ENCODE measurements at places on chromosomes 4 and X. TPM values are rescaled to one million over a fixed set of nuclear protein-coding genes. Genes with fewer than 3 reads are reported as not detected.

DNA sequence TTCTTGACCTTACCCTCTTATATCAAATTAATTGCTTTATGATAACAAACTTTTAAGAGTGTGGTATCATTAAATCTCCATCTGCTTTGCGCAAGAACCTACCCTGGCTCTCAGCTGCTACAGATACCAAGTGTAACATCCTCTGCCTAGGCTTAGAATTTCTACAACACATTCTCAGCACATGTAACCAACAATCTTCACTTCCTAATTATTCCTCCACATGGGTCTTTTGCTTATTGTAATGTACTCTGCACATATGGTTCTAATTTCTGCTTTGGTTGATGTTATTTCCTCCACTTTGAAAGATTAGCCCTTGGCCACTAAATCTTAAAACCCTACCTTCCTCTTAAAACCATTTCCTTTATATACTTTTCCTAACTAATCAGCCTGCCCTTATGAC is 242.4 kb downstream of the ARHGAP24 start:
- H3K27me3 ChIP-seq = no peaks in the 10 kb centered on the region
- DNase-seq = no peak
- H3K27ac ChIP-seq = no peak overlapping the region
- no peak overlapping the region for H3K4me3 ChIP-seq

DNA sequence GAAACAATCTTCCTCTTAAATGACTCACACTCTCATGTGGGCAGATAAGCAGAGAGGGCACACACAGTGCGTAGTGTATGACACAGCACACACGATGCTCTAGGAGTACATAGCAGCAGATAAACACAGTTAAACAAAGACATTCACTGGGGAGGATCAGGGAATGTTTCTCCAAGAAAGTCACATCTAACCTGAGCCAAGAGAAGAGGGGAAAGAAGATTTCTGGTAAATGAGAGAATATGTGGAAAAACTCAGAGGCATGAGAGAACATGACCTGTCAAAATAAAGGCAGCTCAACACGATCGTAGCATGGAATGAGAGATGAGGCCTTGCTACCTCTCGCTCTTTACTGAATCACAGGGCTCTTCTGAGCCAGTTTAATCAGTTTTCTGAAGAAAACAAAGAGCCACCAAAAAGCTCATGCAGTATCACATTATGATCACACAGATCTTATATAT is 251.0 kb downstream of the ANK2 start:
- H3K4me1 ChIP-seq = no peaks in the 10 kb centered on the region
- H3K27ac ChIP-seq = no peak overlapping the region
- no peak for DNase-seq
- H3K36me3 ChIP-seq = no peaks in the 10 kb centered on the region
- no peak overlapping the region for H3K4me3 ChIP-seq

ODAM gene
- not detected for total RNA-seq

GRCh38 chr4:100190643-100191600 is 654 bp upstream of the DDIT4L start:
- H3K27me3 ChIP-seq = no peaks in the 10 kb centered on the region
- no peaks in the 10 kb centered on the region for H3K36me3 ChIP-seq
- peaks cover 14% of the 10 kb centered on the region for H3K4me1 ChIP-seq
- no peak for DNase-seq
- no peak overlapping the region for H3K27ac ChIP-seq

GRCh38 chr4:100657187-100657586 is 139.4 kb upstream of the EMCN start:
- no peaks in the 10 kb centered on the region for H3K36me3 ChIP-seq
- no peaks in the 10 kb centered on the region for H3K4me1 ChIP-seq
- H3K4me3 ChIP-seq = no peak overlapping the region
- DNase-seq = no peak
- H3K27me3 ChIP-seq = no peaks in the 10 kb centered on the region
- H3K27ac ChIP-seq = no peak overlapping the region

DNA sequence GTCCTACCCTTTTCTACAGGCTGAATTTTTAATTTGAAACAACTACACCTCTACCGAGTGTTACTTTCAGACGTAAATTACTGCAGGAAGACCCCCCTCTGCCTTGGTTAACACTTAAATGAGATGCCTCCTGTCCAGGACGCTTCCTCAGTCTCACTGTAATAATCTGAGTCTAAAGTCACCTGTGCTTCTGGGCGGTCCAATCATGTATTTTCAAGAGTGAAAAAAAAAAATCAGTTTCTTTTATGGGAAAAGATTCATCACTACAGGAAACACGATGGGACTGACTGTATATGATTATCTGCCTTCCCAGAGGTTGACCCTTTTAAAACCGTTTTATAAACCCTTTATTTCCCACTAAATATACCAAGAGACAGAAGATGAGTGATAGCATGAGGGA is 776 bp downstream of the RBM47 start:
- H3K27ac ChIP-seq = peak overlapping the region; percentile 99
- peaks cover 51% of the 10 kb centered on the region for H3K4me1 ChIP-seq
- 0 out of 2 replicates have a peak, but pooled peaks cover 15% of the 10 kb centered on the region for H3K36me3 ChIP-seq
- H3K27me3 ChIP-seq = no peaks in the 10 kb centered on the region
- DNase-seq = peak; percentile 41

DCAF8L2 gene
- 5.6 TPM for total RNA-seq

GRCh38 chr4:10366628-10367027 is 90.6 kb downstream of the ZNF518B start:
- no peaks in the 10 kb centered on the region for H3K27me3 ChIP-seq
- no peak overlapping the region for H3K4me3 ChIP-seq
- H3K27ac ChIP-seq = no peak overlapping the region
- no peaks in the 10 kb centered on the region for H3K4me1 ChIP-seq
- no peak for DNase-seq

GRCh38 chrX:1165535-1166196 is 46.8 kb downstream of the CRLF2 start:
- no peak overlapping the region for H3K4me3 ChIP-seq
- H3K36me3 ChIP-seq = no peaks in the 10 kb centered on the region
- H3K27ac ChIP-seq = no peak overlapping the region
- H3K27me3 ChIP-seq = no peaks in the 10 kb centered on the region

MAOB gene
- 0.55 TPM for total RNA-seq

DNA sequence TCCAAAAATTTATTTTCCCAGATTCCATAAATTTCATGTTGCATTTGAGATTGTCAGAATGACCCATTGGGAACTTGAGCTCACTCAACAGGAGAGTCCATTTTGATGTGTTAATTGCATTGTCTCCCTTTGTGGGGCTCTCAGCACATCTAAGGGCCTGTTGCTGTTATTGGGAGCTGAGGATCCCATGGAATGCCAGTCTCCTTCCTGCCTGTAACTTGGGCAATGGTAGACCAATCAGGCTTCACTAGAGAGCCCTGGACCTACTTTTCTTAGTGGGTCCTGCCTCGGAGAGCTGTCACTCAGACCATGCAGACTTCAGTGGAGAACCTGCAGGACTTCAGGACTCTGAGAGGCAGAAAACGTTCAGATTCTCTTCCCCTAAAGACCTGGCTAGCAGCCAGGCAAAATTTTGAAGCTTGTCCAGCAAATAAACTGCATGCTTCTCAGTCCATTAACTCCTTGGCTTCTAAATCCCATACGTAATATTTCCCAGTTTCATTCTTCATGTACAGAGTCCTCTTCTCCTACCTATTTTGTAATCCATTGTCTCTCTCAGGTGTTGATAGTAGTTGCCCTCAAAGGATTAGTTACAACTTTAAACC is 25.1 kb downstream of the OCRL start:
- no peak for DNase-seq
- no peaks in the 10 kb centered on the region for H3K4me1 ChIP-seq
- no peak overlapping the region for H3K27ac ChIP-seq
- H3K36me3 ChIP-seq = peaks cover 37% of the 10 kb centered on the region

GRCh38 chr4:128844931-128845330 is 35.4 kb downstream of the JADE1 start:
- no peak for DNase-seq
- no peaks in the 10 kb centered on the region for H3K4me1 ChIP-seq
- H3K27ac ChIP-seq = no peak overlapping the region
- H3K27me3 ChIP-seq = no peaks in the 10 kb centered on the region
- no peak overlapping the region for H3K4me3 ChIP-seq

Measured in PC-9 (cell line).